ENCODE measurements at places on chromosomes 7 and 10.

GRCh38 chr7:17434841-17435692 lies 136.6 kb downstream of the AHR start:
- DNase-seq: no peak

- peak; percentile 25 for DNase-seq
Measured at GRCh38 chr10:84537447-84537931, 209.1 kb downstream of the CCSER2 start.

DNA sequence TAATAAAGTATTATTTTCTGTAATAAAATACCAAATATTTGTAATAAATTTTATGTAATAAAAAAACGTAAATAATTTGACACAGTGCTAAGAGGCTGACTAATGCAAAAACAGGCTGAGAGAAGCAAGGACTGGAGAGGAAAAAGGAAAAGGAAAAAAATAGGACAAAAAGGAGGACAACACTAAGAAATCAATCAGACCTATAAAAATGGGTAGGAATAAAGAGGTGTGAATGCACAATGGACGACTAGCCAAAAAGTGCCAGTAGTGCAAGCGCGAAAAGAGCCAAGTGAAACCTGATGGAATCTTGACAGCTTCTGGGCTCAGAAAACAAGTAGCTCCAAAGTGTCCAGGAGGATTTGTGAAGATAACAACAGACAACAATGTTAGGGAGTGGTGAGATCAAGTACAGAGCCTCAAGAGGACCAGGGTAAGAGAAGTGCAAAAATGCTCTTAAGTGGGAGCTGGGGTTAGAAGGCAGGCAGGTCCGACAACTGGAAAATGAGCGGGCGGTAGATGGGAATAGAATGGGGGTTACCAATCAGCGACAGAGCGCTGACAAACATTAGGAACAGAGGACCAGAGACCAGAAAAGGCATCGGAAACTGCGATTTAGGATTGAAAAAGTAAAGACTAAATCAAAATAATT lies 1.2 kb downstream of the BRAF start:
- no peak for DNase-seq

DNA sequence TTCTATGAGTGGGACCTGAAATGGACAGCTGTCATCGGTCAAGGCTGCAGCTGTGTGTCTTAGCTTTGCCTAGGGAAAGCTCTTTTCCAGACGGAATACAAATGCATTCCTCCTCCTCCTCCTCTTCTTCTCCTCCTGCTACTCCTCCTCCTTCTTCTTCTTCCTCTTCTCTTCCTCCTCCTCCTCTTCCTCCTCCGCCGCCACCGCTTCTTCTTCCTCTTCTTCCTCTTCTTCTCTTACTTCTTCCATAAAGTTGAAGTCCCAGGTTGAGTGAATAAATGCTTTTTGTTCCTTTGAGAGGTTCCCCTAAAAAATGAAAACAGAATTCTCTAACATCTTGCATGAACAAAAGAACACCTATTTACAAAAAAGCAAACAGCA lies 28.7 kb downstream of the KLF6 start:
- DNase-seq: no peak

GRCh38 chr10:110052916-110053315 lies 45.1 kb downstream of the ADD3 start:
- DNase-seq: no peak

GRCh38 chr10:21523557-21524008 lies 1.9 kb downstream of the SKIDA1 start:
- no peak for DNase-seq

DNA sequence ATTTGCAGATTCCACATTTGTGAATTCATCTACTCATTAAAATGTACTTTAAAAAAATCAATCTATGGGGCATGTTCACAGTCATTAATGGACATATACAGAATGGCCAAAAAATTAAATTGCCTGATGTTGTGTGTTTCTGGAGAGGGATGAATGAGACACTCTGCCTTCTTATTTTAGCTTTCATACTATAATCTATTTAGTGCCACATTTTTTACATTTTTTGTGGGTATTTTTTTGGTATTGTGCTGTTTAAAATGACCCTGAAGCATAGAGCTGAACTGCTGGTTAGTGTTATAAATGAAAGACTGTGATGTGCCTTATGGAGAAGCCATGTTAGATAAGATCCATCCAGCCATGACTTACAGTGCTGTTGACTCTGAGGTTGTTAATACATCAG lies 961.8 kb upstream of the LRRN3 start:
- DNase-seq: no peak

Measured in stimulated activated CD4-positive, alpha-beta T cell treated with anti-CD3 and anti-CD28 coated beads, Interleukin-1b, Interleukin-23, amount 100 ng/mL, for 4 hours (primary cell).